ENCODE measurements at places on chromosomes 5 and 9.
A peak's percentile ranks its signal among the peaks of the same experiment; 100 is the strongest.

DNA sequence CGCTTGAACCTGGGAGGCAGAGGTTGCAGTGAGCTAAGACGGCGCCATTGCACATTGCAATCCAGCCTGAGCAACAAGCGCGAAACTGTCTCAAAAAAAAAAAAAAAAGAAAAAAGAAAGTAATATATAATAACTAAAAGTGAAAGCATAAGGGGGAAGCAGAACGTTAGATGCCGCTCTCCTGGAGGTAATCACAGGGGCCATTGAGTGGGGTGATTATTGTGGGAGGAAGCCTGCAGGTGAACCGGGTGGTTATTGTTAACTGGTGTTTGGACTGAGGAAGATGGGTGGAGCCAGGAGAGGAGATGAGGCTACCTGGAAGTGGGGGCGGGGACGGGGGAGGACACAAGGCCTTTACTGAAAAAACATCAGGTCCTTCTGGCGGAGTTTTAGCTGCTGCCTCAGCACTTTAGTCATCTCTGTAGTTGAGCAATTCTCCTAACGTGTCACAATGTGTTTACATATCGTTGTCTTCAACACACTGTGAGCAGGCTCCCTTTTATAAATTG, 5.3 kb upstream of the TJP2 start:
- peak; percentile 28 for DNase-seq

- DNase-seq: no peak
Observed at GRCh38 chr9:136689108-136689460, 1.8 kb upstream of the AGPAT2 start.

GRCh38 chr9:101443364-101443771, 7.8 kb upstream of the ALDOB start:
- no peak for DNase-seq

- DNase-seq: no peak
Observed at GRCh38 chr9:35294066-35294465, 132.3 kb downstream of the UNC13B start.

DNA sequence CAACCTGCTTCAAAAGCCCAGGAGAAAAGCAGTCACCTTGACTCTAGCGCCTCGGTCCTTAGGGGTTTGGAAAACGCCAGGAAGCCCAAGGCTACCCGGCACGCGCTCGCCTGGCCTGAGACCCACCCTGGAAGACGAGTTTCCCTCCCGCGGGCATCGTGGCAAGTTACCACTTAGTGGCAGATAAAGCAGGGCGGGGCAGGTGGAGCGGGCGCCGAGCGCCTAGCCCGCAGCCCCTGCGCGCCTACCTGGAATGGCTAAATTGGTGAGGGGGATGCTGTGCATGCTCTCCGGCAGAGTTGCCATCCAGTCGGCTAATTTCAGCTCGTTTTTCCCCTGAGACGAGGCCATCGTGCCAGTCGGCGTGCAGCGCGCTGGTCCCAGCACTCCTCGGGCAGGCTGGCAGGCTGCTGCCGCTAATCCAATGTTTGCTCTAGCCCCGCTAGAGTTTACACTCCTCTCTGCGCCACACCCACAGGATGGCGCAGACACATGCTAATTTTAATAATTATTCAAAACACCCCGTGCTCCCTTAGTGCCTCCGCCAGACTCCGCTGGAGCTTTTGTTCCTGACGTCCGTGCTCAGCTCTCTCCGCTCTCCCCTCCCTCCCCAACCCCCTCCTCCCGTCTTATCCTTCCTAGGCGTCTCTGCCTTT, at the start of gene PLCXD3:
PLCXD3 (minus strand) TSS at position 426 of the 656 bp plus-strand sequence; CDS start at position 351, 75 bp downstream.
- no peak for DNase-seq

DNA sequence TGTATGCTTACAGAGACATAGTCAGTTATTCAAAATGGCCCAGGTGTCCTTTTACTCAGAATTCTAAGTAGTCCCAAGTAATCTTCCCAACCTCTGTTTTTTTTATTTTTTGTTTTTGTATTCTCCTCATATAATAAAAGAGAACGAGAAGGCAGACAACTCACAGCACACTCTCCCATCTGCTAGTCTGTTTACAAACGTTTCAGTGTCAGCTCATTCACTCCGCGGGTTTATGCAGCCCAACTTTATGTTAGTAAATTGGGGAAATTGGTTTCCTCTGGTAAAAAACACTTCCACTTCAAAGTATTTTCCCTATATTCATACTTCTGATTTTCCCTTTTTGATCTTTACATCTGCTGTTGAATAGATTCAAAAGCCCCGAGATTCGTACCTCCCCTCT, 347.2 kb downstream of the EFNA5 start:
- no peak for DNase-seq

DNA sequence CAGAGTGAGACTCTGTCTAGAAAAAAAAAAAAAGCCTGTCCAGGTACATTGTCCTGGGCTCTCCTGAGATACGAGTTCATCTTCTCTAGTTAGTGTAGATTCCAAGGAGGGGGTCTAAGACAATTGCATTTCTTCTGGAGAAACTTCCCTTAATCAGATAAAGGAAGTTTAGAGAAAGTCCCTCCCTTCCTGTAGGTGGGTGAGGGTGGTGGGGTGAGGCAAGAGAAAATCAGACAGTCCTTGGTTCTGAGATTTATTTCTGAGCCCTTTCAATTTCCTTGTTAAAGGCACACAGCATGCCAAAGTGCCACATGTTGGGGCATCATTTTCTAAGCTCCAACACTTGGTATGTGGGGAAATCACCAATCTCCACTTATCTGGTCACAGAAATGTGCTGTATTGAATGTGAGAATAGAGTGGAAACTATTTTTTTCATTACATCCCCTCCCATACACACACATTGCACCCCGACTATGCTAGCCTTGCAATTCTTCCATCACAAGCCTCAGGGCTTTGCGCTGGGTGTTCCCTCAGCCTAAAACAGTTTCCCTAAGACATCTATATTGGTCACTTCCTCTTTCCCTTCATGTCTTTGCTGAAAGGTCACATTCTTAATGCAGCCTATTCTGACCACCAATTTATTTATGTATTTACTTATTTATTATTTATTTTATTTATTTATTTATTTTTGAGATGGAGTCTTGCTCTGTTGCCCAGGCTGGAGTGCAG, 5.1 kb upstream of the TUT7 start:
- no peak for DNase-seq

DNA sequence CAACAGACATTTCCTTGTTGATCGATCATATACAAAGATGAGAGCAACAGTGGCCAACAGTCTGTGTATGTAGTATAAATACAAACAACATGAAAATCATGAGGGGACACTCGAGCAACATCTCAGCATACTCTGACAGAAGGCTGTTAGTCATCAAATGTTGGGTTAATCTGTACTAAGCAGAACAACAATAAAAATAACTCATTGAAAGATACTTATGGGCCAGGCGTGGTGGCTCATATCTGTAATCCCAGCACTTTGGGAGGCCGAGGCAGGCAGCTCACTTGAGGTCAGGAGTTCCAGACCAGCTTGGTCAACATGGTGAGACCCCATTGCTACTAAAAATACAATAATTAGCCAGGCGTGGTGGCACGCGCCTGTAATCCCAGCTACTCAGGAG, 67.3 kb downstream of the SCAI start:
- no peak for DNase-seq

GRCh38 chr5:170142196-170142595, 36.5 kb downstream of the FOXI1 start:
- no peak for DNase-seq

DNA sequence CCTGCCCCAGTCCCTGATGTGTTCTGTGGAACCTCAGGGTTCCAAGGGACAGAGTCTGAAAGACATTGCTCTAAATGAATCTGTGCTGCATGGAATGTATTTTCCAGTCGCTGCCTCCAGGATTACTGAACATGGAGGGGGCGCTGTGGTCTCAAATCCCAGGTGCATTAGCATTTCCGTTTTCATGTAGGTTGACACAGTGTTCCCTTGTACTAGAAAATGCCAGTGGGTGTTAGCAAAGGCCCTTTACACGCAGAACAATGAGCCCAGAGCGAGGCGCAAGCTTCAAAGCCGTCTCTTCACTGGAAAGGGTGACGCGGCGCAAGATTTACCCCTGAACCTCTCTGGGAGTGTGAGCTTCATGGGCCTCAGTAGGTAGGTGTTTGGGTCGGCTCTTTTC, 308.3 kb downstream of the SLIT3 start:
- no peak for DNase-seq

DNA sequence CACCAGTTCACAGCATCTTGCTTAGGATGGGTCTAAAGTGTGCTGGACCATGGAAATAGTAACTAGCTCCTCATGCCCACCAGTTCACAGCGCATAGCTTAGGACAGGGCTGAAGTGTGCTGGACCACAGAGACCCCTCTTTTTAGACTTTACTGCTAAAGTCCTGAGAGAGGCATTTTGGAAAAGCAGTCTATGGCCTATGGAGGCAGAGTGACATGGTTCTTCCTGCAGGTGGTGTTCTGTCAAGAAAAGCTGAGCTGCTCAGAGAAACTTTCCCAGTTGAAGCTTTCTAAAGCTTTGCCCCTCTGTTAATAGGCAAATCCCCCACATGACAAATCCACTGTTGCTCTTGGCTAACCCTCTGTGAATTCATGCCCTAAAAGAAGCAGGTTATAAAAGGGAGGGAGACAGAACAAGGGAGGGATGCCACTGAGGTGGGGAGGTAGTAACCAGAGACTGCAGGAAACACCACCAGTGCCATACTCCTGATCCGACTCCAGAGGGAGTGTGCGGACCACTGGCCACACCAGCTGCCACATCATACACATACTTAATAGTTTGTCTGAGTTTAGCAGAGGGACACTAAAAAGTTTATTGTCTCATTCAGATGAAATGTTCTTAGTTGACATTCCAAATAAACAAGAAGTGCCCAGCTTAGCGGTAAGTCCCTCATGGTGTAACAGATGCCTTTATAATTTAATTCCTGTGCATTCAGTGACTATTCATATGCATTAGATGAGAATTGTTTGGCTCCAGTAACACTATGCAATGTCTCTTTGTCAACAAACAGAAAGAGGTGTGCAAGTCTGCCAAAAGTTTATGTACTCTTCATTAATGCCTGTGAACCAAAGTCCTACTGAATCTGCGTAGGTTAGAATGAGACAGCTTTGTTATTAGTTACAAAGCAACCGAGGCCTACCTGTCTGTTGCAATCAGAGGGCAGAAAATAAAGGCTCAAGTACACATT, 236.2 kb upstream of the NFIL3 start:
- no peak for DNase-seq

- no peak for DNase-seq
Observed at GRCh38 chr9:109994141-109994540, 213.8 kb downstream of the C9orf152 start.

GRCh38 chr9:124482431-124483031, 24.7 kb downstream of the NR5A1 start:
- DNase-seq: no peak

GRCh38 chr9:33517373-33517772, 6.7 kb upstream of the ANKRD18B start:
- no peak for DNase-seq

GRCh38 chr9:100472788-100473275, at the start of gene TMEFF1:
Gene TMEFF1, plus strand, starts transcription at chr9:100473149. Its CDS starts 396 bp downstream, at chr9:100473545.
- peak; percentile 48 for DNase-seq

DNA sequence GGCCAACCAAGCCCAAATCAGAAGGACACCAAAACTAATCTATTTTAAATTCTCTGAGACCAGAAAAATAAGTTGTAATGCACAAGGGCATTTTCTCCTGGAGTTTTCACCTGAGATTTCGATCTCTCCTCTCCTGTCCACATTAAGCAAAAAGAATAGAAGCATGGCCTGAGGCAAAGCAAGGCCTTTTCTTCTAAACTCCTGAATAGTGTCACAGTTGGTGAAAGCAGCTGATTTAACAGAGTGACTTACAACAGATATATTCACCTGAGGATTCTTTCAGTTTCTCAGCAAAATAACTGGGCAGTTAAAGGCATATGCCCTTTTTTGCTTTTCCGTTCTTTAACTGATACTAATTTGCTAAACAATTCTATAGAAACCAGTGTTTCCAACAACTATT, 547.7 kb downstream of the EFNA5 start:
- DNase-seq: no peak

GRCh38 chr5:92554447-92555085, 1026.5 kb downstream of the NR2F1-AS1 start:
- DNase-seq: no peak

- DNase-seq: no peak
Observed at GRCh38 chr5:206927-207536, 10.9 kb downstream of the CCDC127 start.

DNA sequence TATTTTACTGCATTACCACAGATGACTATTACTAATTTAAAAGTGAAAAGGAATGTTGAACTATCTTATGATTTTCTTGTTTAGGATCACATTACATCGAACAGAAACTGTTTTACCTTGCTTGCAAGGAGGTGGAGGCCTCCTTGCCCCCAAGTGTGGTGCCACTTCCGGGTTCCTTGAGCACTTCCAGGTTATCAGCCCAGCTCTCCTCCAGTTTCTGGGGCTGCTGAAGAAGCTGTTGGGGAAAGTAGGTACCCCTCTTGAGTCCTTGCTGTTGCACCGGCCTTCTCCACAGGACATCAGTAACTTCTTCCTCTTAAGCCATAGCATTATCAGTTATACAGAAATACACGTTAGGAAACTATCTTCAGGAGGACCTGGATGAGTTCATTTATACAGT, 278.2 kb downstream of the DMRT2 start:
- DNase-seq: no peak

- DNase-seq: no peak
Observed at GRCh38 chr5:13932561-13932960, 11.9 kb downstream of the DNAH5 start.

DNA sequence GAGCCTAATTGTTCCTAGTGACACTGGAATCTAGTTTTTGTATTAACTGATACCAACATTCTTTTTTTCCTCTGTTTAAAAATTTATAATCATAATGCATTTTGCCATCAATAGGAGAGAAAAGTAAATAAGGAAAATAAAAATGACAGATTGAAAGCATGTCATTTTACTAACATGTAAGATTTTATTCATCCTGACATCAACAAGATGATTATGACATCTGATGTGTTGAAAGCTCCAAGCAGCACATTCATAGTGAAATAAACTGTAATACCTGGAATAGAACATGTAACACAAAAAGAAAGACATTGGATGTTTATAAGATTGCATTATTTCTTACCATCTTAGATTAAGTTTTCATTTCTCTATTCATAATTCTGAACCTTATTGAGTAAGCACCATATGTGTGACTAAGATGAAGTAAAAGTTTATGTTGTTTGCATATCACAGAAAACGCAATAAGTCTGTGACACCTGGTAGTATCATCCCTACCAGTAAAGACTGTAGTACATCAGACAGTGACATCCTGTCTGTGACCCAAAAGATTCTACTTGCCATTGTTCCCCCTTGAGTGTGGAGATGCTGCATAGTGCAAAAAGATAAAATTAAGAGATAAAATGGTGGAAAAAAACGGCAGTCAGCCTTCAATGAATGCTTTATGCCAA, 225.6 kb downstream of the PCSK5 start:
- no peak for DNase-seq

Data from stimulated activated CD4-positive, alpha-beta T cell treated with anti-CD3 and anti-CD28 coated beads, Interleukin-1b, Interleukin-23, amount 100 ng/mL, for 4 hours (primary cell).